ENCODE measurements at places on chromosomes 2 and 18.

GRCh38 chr18:48973731-48974130 is 23.0 kb upstream of the SMAD7 start:
- DNase-seq: no peak

GRCh38 chr2:163466331-163467250 is 269.2 kb downstream of the FIGN start:
- peak; percentile 4 for DNase-seq

DNA sequence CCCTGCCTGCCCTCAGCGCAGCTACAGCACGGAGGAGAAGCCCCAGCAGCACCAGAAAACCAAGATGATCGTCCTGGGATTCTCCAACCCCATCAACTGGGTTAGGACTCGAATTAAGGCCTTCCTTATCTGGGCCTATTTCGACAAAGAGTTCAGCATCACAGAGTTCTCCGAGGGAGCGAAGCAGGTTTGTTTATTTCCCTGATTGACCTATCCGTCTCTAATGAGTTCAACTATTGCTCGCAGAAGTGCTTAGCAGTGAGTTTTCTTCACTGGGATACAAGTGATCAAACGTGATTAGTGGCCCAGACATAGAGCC is 639 bp downstream of the MAIP1 start:
- no peak for DNase-seq

GRCh38 chr2:164061129-164061746 is 325.4 kb upstream of the FIGN start:
- DNase-seq: no peak

GRCh38 chr2:45477546-45477945 is 133.5 kb downstream of the SRBD1 start:
- DNase-seq: no peak

- DNase-seq: no peak
Measured at GRCh38 chr2:27489118-27489497, 435 bp downstream of the IFT172 start.

GRCh38 chr18:25228410-25228809 is 123.6 kb downstream of the ZNF521 start:
- no peak for DNase-seq

DNA sequence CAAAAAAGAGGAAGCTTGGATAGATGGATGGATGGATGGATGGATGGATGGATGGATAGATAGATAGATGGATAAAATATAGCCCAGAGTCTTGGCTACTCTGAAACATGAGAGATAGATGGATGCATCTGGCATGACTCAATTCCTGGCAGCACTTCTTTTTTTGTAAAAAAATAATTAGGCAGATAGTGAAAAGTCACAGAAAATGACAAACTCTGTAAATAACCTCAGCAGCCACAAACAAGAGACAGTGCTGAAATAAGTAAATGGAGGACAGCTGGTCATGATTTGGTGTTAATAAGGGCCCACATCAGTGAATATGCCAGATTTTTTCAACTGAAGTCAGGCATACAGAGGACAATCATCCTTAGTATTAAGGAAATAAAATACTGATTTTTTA is 585.0 kb upstream of the GCFC2 start:
- no peak for DNase-seq

DNA sequence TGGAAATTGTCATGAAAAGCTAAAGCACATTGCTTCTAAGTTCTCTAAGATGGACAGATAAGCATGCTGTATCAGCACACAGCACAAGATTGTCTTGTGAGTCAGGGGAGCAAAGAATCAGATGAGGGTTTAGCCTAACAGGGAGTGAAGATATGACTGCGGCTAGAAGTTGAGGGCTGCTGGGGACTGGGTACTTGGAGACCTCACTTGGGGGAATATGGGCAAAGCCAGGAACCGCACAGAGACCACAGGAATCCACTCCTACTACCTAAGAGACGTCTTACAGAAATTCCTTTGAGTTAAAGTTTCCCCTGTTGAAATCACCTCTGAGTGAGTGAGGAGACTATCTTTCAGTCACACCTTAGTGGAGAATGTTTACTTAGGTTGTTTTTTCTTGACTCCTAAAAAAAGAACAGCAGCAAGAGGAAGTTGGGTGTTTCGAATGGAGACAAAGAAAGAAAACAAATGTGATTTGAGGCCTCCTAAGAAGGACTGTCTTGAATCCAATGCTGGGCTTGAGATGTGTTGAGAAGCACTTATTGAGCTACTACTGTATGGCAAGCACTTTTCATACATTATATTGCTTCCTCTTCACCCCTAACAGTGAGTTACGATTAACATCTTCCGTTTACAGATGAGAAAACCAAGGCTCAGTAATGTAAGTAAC is 100.7 kb downstream of the ANKRD44 start:
- DNase-seq: no peak

GRCh38 chr2:73836141-73836943 is 7.6 kb downstream of the STAMBP start:
- no peak for DNase-seq

DNA sequence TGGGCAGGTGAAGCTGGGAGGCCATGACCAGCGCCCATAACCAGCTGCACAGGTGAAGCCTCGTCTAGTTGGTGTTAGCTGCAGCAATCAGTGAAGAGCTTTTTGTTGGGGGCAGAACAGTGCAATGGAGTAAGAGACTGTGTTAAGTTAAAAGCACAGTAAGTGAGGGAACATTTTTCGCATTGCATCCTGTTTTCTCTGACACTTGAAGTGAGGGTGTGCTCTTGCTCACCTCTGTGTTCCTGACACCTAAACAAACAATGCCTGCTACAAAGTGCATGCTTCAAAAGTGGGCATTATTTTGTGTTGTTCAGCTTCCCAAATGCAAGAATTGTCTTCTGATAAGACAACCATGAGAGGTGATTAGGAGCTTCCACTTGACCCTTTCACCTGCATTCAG is 324.0 kb upstream of the ACVR2A start:
- DNase-seq: no peak

DNA sequence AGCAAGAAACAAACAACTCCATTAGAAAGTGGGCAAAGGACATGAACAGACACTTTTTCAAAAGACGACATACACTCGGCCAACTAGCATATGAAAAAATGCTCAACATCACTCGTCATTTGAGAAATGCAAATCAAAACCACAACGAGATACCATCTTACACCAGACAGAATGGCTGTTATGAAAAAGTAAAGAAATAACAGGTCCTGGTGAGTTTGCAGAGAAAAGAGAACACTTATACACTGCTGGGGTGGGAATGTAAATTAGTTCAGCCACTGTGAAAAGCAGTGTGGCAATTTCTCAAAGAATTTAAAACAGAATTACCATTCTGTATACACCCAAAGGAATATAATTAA is 130.5 kb downstream of the PLCL1 start:
- DNase-seq: no peak

GRCh38 chr2:45643095-45643494 is 8.4 kb upstream of the PRKCE start:
- no peak for DNase-seq

DNA sequence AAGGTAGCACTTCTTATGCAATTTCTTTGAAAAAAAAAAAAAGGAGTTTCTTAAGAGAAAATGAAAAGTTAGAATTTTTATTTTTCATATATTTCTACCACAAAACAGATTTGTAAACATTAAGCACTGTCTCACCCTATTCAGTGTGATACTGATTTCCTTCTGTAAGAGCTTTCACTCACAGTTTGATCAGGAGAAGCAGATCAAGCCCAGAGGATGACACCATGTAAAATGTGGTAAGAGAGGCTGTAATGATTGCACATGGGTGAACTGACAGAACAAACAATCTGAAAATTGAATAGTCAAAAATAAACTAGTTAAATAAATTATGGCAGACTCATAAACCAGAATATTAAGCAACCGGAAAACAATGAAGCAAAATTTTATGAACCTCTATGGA is 54.5 kb downstream of the MEMO1 start:
- no peak for DNase-seq

GRCh38 chr2:241752253-241752652 is 17.8 kb downstream of the D2HGDH start:
- DNase-seq: no peak

- peak; percentile 82 for DNase-seq
Measured at GRCh38 chr2:215796140-215796855, 217.1 kb downstream of the MREG start.

GRCh38 chr2:13193900-13194299 is 477.2 kb downstream of the TRIB2 start:
- DNase-seq: no peak

DNA sequence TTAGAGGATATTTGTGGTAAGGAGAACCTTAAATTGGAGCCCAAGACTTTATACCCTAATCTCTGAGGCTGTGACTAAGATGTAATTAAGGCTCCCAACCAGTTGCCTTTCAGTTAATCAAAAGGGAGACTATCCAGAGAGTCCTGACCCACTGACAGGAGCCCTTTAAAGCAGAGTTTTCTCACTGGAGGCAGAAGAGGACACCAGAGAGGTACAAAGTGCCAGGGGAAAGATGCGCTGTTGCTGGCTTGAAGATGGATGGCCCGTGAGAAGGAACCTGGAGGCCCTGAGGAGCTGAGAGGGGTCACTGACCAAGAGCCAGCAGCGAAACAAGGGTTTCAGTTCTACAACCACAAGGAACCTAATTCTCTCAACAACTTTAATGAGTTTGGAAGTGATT is 137.3 kb downstream of the TMEM131 start:
- DNase-seq: no peak

- no peak for DNase-seq
Measured at GRCh38 chr2:17538844-17539554, 1.5 kb upstream of the VSNL1 start.

DNA sequence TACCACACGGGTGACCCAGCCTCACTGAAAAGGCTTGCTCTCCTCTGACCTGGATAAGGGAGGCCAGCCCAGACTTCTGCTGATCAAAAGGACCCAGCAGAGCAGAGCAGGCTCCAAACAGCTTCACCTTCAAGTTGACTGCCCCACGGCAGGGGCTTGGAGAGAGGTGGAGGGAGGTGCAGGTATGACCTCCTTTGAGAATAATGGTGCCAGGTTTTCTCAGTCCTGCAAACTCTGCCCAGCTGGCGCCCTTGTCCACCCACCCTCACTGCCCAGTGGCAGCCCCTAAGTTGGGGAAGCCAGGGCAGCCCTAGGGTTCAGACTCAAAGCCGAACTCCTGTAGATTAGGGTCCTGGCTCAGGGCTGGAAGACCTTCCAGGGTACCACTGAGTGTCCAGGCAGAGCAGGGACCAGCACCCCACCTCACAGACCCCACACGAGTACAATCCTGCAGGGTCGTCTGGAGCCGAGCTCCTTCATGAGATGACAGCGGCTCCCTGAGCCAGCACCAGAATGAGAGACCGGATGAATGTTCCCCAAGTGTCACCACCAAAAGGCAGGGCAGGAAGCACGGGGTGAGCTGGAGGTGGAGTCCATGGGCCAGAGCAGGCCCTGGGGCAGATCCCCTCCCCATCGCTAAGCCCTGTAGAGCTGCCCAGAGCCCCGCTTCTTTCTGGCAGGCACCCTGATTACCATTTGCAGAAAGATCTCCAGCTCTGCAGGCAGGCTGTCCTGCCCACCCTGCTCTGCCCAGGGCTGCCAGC is 3.6 kb upstream of the GPC1 start:
- no peak for DNase-seq

DNA sequence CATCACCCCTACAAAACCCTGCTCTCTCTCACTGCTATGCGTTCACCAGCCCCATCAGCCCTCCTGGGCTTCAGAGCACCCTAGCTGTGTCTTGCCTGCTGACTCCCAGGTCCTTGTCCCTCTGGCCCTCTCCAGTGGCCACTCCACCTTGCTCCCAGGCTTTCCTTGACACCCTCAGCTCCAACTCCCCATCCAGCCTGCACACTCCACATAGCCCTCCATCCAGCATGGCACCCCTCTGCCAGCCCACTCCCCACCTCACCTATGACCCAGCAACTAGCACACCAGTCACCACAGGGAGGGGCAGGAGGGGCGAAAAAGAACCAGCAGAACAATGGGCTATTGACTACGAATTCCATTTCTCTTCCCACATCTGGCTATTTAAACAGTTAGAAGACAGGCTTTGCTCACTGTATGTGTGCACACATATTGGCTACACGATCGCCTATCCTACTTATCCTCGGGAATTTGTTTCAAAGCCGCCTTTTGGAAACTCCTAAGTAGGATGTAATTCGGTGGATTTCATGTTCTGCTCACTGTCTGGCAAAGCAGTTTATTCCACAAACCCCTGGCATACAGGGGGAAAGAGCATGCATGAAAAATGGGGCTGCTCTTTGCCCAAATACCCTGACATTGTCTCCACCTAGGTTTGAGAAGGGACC is 195.3 kb downstream of the SMAD2 start:
- no peak for DNase-seq

DNA sequence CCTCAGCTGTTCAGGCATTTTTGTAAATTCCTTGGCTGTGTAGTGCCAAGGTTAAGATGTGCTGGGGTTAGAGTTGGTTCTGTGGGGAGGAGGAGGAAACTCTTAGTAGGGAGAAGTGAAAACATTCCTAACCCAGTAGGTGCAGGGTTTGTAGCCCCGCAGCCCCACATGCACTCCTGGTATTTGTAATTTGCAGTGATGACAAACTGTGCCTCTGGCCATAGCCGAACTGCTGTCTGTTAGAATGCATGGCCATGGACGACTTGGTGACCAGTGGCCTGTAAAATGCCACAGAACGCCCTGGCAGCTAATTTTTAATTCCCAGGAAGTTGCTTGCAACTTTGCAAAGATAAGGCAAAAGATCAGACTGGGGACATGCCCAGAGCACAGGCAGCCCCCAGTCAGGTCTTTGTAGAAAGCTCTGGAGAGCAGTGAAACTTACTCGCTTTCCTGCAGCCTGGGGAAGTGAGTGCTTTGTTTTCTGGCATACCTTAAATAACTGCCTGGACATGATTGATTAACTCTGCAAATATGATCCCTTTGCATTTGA is 38.4 kb downstream of the LYPD6B start:
- no peak for DNase-seq

DNA sequence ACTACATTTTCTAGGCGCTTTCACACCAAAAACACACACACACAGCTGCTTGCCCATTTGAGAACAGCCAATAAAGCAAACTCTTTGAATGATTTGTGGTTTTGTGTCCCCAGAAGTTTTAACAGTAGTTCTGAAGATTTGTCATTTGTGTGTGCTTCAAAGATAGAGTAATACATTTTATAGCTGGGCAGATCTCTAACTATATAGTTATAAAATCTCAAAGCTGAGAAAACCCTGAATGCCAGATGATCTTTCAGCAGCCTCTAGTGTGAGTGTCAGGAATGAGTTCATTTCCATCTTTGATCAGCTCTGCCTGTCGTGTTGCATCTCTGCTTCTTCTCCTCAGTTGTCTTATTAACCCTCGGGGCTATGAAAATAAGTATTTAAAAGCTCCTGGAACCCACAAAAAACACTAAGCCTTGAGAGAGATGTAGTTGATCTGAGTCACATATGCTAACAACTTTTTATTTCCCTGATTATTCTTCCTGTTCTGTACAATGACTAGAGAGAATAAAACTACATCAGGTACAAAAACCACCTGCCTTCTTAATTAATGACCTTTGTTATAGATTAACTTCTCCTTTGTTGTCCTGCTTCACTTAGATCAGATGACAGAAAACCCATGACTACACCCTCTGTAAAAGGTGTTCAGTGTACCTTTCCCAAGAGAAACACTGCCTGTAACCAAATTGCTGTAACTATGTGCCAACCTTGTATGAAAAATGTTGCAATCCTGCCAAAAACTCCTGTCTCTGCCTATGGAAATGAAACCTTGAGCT is 30.0 kb upstream of the SLC3A1 start:
- no peak for DNase-seq
